ENCODE measurements at places on chromosomes 16 and 17.

DNA sequence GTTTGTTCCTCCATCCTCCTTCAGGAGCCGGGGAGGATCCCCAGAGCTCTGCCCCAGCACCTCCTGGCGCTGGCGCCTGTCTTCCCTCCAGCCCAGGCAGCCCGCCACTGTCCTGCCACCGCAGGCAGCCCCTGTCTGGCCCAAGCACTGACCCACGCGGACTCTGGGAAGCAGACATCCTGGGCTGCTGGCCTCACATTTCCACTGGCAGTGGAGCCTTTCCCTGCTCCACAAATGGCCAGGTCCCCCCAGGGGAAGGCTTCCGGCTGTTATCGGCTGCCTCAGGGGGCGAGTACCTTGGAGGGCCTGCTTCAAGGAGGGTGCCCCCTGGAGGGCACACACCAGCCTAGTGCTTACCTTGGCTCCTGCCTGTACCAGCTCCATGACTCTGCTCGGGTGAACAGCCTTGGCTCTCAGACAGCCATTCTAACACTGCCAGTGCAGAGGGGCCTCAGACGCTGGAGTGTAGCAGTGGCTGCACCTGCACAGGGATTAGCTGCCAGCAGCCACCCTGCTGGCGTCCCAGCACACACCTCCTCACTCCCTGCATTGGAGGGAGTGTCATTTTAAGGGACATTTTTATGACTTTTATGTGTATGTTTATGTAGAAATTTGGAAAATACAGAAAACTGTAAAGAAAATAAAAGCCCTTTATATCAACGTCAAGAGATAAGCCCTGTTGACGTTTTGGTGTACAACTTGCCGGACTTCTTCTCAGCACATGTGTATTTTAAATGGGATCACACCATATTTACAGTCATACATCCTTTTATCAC is 21.0 kb downstream of the ACE start:
- no peak for DNase-seq

- no peak for DNase-seq
Observed at GRCh38 chr16:85520853-85521521, 92.1 kb upstream of the GSE1 start.

DNA sequence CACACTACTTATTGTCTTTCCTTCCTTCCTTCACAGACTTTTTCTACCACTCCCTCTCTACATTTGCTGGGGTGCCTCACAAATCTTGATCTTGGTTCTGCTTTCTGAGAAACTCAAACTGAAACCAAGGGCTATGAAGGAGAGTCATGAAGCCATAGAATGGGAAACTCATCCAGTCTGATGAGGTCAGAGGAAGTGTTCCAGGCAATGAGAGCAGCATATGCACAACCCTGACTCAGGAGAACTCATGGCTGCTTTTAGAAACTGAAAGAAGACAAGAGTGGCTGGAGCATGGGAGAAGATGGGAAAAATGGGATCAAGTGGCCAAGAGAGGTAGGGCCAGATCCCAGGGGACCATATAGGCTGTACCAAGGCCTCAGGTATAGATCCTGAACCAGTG is 130.0 kb upstream of the TOX3 start:
- DNase-seq: no peak

GRCh38 chr17:39598630-39599003 is 9.1 kb downstream of the NEUROD2 start:
- DNase-seq: no peak

DNA sequence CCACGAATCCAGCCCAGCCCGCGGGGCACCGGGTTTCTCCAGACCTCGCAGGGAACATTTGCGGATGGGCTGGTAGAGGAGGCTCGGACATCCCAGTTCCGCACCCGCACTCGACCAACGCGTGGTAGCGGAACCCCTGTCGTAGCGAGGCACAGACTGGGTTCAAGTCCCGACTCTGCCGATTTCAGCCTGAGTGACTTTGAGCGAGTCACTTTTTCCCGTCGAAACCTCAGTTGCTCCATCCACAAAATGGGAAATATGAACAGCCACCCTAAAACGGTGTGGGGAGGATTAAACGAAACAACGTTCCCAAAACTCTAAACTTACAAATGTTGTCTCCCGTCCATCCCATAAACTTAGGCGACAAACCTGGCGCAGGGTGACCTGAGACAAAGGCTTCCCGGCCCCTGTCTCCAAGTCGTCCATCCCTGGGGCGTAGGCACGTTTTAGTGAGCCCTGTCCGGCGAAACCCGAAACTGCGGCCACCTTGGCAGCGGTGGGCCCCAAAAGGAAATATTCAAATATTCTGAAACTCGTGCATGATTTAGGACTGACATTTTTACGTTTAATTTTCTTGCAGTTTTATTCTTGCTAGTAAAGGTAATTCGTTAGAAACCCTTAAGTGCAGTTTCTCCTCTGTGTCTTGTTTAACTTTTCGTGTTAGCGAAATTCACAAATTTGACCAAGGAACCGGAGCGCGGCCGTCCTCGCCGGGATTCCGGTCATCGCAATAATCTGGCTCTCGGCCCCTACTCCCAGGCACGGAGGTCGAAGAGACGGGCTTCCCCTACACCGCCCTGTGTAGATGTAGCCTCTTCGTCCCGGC is 1.9 kb upstream of the MLLT6 start:
- no peak for DNase-seq

- DNase-seq: no peak
Observed at GRCh38 chr16:58848662-58849002, 114.5 kb upstream of the GOT2 start.

GRCh38 chr17:13931800-13932460 is 137.4 kb upstream of the COX10 start:
- no peak for DNase-seq

DNA sequence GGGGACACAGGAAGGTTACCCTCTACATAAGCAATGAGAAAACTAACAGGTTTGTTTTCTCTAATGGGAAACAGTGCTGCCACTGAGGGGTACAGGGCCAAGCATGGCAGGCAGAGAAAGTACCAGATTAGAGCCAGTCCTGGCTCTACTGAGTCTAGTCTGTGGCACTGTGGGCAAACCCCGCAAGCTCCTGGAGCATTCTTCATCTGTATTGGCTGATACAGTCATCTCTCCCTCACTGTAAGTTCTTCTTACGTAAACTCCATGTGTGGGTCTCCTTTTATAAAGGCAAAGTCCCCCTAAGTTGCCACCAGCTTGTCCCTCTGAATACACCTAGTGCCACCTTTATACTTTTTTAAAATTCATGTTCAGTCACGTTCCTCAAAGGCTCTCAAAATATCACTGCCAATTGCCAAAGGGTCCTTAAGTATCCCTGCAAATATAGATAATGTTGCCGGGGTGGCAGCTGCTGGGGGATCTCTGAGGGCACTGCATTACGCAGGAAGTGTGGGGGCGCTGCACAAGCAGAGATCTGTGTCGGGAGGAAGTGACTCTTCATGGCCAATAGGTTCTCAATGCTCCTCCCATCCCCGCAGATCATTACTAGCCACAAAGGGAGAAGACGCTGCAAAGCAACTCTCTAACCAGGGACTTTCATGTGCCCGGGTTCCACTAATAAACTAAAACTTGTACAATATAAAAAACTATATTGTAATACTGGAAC is 18.8 kb downstream of the XPO6 start:
- DNase-seq: no peak

- no peak for DNase-seq
Observed at GRCh38 chr16:26133416-26134093, 441.8 kb downstream of the HS3ST4 start.

DNA sequence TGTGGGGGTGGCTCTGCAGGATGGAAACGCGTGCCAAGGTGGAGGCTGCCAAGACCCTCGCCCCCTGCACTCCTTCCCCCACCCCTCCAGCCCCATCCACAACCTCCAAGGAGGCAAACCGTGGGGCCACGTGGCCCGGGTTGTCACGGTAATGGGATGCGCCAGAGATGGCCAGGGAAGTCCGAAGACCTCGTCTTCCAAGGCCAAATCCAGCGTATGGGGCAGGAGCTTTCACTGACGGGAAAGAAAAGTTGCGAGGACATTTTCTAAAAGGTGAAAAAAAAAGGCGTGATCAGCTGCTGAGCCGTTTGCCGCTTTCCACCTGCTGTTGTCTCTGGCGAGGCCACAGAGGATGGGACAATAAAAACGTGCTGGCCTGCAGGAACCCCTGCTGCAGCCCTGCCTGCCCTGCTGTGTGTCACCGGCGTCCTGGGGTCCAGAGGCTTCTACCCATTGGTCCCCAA is 28.3 kb upstream of the GSE1 start:
- no peak for DNase-seq

- DNase-seq: peak; percentile 19
Observed at GRCh38 chr16:58628845-58629732, 537 bp downstream of the CNOT1 start.

GRCh38 chr17:31416503-31416923 is 25.0 kb downstream of the RAB11FIP4 start:
- no peak for DNase-seq

- DNase-seq: no peak
Observed at GRCh38 chr17:57662041-57662440, 83.1 kb downstream of the CCDC182 start.

GRCh38 chr16:84928679-84929420 is 82.5 kb downstream of the ZDHHC7 start:
- DNase-seq: no peak

All from left renal cortex interstitium (tissue), 4 donors.